ENCODE measurements at places on chromosomes 11 and 22. TPM values are rescaled to one million over a fixed set of nuclear protein-coding genes. Genes with fewer than 3 reads are reported as not detected.

TSPAN18 gene
- 10.2 TPM for total RNA-seq

GRCh38 chr22:29883775-29884097 is 762 bp downstream of the MTMR3 start:
- no peak for DNase-seq

RAC2 gene
- total RNA-seq: 2.3 TPM

DNA sequence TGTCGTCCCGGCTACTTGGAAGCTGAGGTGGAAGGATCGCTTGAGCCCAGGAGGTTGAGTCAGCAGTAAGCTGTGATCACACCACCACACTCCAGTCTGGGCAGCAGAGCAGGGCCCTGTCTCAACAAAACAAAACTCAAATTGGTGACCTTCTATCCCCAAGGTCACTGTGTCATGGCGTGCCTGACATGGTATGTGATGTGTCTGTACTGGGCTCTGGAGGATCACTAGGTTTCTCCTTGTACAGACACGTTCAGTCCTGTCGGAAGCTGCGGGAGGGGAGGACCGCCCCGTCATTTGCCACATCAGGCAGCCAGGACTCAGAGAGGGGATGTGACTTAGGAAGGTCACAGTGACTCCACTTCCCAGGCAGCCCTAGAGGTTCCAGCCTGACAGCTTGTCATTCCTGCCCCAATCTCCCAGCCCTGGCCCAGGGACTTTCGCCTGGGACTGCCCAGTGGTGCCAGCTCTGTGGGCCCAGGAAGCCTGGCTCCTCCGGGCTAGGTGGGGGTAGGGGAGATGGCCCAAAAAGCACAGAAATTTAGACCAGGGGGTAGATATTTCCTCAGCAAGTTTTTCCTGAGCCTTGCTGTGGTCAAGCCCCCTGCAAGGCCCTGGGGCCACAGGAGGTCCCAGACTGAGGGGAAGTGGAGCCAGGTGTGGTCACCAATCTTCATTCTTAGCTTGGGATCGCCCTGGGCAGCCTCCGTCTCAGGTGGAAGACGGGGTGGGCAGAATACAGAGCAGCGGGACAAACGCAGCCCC is 53.2 kb downstream of the TRIOBP start:
- no peak for DNase-seq

DNA sequence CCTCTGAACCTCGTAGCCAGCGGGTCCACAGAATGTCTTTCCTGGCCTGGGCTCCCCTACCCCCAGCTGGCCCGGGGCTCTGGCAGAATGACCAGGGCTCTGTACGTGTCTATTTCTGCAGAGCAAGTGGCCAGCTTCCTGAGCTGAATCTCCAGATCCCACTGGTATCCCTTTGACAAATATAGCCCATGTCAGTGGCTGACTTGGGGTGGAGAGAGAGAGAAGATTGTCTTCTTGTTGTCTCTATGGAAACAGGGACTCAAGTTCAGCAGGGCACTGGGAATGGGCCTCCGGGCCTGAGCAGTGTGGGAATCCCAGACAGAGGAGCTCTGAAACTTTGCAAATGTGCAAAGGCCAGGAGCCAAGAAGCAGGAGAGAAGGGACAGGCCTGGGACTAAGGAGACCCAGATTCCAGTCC is 33.9 kb downstream of the ANO1 start:
- no peak for DNase-seq

DNA sequence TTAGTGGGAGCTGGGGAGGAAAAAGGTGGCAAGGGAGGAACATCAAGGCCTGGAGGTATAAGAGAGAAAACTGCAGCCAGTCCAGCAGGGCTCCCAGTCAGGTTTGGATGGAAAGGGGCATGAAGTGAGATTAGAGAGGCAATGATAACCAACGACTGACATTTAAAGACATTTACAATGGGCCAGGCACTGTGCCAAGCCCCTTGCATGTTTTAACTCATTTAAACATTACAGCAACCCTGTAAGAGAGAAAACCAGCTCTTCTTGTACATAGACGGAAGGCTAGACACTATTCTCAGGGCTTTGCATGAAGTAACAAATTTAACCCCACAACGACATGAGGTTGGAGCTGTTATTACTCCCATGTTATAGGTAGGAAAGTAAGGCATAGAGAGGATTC is 32.1 kb upstream of the PAK1 start:
- no peak for DNase-seq

ELFN2 gene
- total RNA-seq: 0.63 TPM

GRCh38 chr22:28328756-28329155 is 350.9 kb downstream of the TTC28 start:
- no peak for DNase-seq

OPCML gene
- total RNA-seq: 2.3 TPM

HEPN1 gene
- total RNA-seq: not detected

DNA sequence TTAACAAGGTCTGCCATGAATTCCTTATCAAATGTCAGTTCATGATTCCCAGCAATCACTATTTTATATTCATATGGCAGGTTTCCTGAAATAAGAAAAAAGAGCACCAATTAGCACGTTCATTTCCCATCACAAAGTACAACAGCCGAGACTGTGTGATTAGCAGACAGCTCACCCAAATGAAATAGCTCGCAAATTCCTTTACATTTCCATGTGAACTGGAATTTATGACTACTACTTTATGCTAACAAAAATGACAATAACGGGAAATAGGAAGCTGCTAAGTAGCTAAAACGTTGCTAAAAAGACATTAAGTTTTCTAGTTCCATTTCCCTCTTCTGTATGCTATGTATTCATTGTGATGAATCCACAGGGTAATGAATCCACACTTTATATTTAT is 90.7 kb downstream of the MPPED2 start:
- no peak for DNase-seq

GRCh38 chr11:75498556-75499255 is 27.0 kb downstream of the GDPD5 start:
- no peak for DNase-seq

- DNase-seq: no peak
These were observed 33.9 kb downstream of the RAB39A start for GRCh38 chr11:107962181-107962580.

DNA sequence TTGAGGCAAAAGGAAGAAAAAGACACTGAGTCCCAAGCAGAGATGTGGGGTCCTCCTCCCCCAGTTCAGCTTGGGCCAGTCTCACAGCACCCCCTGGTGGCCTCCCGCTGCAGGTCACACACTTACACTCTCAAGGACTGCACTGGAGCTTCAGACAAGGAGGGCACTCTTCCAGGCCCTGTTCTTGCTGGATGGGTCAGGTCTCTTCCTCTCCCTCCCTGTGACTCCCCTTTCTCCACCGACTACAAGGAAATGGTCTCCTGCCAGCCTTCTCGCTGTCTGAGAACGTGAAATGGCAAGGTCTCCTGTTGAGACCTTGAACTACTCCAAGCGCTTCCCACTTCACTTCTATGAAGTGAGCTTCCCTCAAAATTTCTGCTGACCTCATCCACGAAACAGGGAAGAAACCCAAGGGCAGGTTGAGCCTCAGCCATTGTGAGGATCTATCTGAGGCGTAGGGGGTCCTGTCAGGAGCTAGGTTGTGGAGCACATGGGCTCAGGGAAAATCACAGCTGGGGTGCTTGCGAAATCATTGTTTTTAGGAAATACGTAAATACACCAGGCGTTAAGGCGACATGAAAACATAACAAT is 11.2 kb upstream of the IGLL1 start:
- DNase-seq: peak; percentile 93

DNA sequence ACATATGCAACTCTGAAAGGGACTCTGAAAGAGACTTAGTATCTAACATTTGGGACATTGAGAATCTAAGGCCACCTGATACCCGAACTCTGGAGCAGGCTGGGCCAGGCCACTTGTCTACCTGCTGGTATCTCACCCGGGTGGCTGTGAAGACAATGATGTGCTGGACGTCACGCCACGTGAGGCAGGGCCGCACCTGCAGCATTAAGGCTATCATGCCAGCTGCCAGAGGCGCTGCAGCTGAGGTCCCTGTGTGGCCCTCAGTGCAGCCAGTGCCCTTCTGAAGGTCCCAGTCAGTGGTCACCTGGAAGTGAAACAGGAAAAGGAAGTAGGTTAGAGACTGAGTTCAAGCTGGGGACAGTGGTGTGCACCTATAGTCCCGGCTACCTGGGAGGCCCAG is 12.4 kb downstream of the PCSK7 start:
- DNase-seq: no peak

MPEG1 gene
- total RNA-seq: not detected

SAA4 gene
- total RNA-seq: not detected
